ENCODE measurements at places on chromosomes 7 and 10. TPM values are rescaled to one million over a fixed set of nuclear protein-coding genes. Genes with fewer than 3 reads are reported as not detected.
A peak's percentile ranks its signal among the peaks of the same experiment; 100 is the strongest.

DNA sequence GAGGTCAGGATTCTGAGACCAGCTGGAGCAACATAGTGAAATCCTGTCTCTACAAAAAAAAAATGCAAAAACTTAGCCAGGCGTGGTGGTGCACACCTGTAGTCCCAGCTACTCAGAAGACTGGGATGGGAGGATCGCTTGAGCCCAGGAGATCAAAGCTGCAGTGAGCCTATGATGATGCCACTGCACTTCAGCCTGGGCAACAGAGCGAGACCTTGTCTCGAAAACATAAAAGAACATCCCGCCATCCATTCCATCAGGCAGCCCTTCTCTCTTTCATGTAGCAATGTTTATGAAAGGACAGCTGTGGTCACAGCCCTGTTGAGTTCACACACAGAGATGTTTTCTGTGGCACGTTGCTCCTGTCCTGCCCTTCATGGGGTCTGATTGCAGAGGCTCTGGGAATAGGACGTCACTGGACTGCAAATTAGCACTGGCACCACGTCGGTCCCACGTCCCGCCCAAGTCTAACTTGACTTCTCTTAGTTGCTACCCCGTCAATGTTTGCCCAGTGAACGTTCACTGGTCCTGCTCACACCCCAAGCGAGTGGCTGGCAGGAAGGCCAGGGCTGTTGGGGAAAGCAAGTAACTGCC is 64.5 kb upstream of the MYL10 start:
- no peak overlapping the region for H3K27ac ChIP-seq
- H3K27me3 ChIP-seq, result no peaks in the 10 kb centered on the region
- no peak overlapping the region for H3K4me3 ChIP-seq
- peaks cover 3% of the 10 kb centered on the region for H3K4me1 ChIP-seq

- no peak overlapping the region for H3K4me3 ChIP-seq
- DNase-seq, result no peak
Observed at GRCh38 chr10:109996225-109996624, 11.6 kb upstream of the ADD3 start.

DNA sequence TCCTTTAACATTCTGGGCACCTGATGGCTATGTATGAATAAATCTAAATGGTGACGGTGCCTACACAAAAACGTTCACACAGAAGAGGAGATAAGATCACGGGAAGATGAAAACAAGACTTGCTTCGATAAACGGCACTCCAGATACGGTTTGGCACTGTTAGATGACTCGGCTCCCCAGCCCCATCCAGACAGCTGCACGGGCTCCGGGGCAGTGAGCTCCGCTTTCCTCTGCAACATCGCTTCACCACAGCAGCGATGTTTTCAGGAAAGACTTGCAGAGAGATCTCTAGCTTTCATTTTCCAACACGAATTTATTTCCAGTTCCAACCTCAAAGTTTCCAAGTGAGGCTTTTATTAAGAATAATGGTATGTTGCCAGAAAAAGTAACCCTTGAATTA is 132.1 kb downstream of the KLF6 start:
- no peaks in the 10 kb centered on the region for H3K27me3 ChIP-seq
- H3K4me1 ChIP-seq, result no peaks in the 10 kb centered on the region
- H3K27ac ChIP-seq, result no peak overlapping the region
- no peak overlapping the region for H3K4me3 ChIP-seq
- DNase-seq, result peak; percentile 27

Gene SAP25
- total RNA-seq, result 0.69 TPM

DNA sequence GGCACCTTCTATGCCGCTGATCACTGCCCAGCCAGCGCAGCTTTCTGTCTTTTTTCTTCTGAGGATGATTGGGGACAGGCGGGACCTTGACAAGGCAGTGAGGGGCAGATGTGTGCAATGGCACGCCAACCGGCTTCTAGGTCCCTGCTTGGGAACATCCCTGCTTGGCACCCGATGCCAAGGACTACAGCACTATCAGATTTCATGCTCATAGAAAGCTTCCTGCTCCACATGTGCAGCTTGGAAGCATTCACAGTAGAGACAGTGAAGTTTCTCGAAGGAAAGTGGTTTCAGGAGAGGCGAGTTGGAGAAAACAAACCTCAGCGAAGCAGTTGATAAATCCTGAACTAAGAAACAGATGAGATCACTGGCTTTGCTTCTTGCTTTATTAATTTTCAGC is 267.5 kb upstream of the HABP2 start:
- H3K36me3 ChIP-seq, result no peaks in the 10 kb centered on the region
- no peaks in the 10 kb centered on the region for H3K27me3 ChIP-seq
- H3K27ac ChIP-seq, result no peak overlapping the region

Gene KIF5B
- 103 TPM for total RNA-seq

- H3K36me3 ChIP-seq, result no peaks in the 10 kb centered on the region
- no peak overlapping the region for H3K4me3 ChIP-seq
- H3K4me1 ChIP-seq, result no peaks in the 10 kb centered on the region
Observed at GRCh38 chr10:91642831-91643692, 10.2 kb upstream of the PPP1R3C start.

Gene TUBB8
- total RNA-seq, result not detected

GRCh38 chr10:124176349-124177179 is 83.2 kb upstream of the CHST15 start:
- H3K27ac ChIP-seq, result no peak overlapping the region
- H3K27me3 ChIP-seq, result no peaks in the 10 kb centered on the region
- no peaks in the 10 kb centered on the region for H3K36me3 ChIP-seq
- no peak for DNase-seq
- no peaks in the 10 kb centered on the region for H3K4me1 ChIP-seq

DNA sequence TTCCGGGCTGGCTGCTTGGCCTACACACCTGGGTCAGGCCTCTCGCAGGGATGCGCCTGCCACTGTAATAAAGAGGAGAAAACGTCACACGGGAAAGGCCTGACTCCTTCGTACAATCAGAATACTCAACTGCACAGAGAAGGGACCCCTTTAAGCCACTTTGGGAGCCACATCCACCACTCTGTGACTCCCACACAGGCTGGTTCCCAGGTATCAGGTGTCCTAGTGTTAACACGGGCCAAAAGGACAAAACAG is 5.8 kb upstream of the ZNF736 start:
- DNase-seq, result no peak
- peak overlapping the region; percentile 94 for H3K27ac ChIP-seq
- no peaks in the 10 kb centered on the region for H3K36me3 ChIP-seq
- H3K4me1 ChIP-seq, result no peaks in the 10 kb centered on the region
- H3K4me3 ChIP-seq, result peak overlapping the region; percentile 51

GRCh38 chr10:127787873-127788272 is 50.9 kb downstream of the FOXI2 start:
- H3K27ac ChIP-seq, result no peak overlapping the region
- no peak overlapping the region for H3K4me3 ChIP-seq
- H3K36me3 ChIP-seq, result no peaks in the 10 kb centered on the region
- no peaks in the 10 kb centered on the region for H3K4me1 ChIP-seq
- H3K27me3 ChIP-seq, result no peaks in the 10 kb centered on the region
- DNase-seq, result no peak

GRCh38 chr10:26485150-26485941 is 47.2 kb downstream of the APBB1IP start:
- H3K4me1 ChIP-seq, result no peaks in the 10 kb centered on the region
- no peak for DNase-seq
- H3K27ac ChIP-seq, result peak overlapping the region; percentile 92
- no peaks in the 10 kb centered on the region for H3K36me3 ChIP-seq
- H3K4me3 ChIP-seq, result no peak overlapping the region
- H3K27me3 ChIP-seq, result no peaks in the 10 kb centered on the region

GRCh38 chr10:78898341-78899097 is 170.2 kb upstream of the ZMIZ1 start:
- no peak for DNase-seq
- H3K4me1 ChIP-seq, result no peaks in the 10 kb centered on the region
- no peak overlapping the region for H3K4me3 ChIP-seq
- no peaks in the 10 kb centered on the region for H3K27me3 ChIP-seq

Gene PDE6C
- not detected for total RNA-seq

GRCh38 chr10:18297659-18298058 is 157.4 kb downstream of the CACNB2 start:
- H3K36me3 ChIP-seq, result no peaks in the 10 kb centered on the region
- H3K27ac ChIP-seq, result no peak overlapping the region
- DNase-seq, result no peak

DNA sequence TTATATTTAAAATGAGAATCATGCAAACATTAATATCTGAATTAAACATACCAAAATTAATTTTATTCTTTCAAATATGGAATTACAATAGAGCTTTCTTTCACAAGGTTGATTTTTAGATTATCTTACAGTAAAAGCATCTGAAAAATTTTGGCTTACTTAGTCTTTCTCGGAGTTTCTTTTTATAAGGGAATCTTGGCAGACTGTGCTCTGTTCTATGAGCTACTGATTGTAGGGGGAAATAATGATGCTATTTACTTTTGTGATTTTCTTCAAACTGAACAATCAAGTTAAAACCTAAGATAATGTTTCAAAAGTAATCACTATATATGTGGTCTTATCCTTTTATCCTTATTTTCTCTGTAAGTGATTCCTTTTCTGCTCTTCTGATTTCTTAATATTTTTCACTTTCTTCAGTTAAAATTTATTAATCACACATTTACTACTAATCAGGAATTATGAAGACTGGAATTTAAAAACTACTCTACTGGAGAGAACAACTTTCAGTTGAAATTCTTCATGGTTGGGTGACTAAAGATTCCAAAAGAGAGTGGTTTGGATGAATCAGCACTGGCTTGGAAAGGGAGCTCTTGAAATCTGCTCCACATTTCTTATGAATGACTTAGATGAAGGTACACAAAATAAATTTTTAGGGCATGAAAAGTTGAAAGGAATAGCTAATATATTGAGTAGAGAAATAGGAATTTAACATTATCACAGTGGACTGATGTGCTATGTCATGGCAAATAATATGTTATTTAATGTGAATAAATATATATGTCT is 103.9 kb downstream of the PPP1R9A start:
- DNase-seq, result no peak
- no peaks in the 10 kb centered on the region for H3K27me3 ChIP-seq
- no peaks in the 10 kb centered on the region for H3K36me3 ChIP-seq
- no peak overlapping the region for H3K4me3 ChIP-seq
- no peaks in the 10 kb centered on the region for H3K4me1 ChIP-seq

Gene PRF1
- total RNA-seq, result 8.7 TPM

Gene PLAU
- 5.9 TPM for total RNA-seq

GRCh38 chr10:12949248-12949647 is 52.3 kb downstream of the CCDC3 start:
- DNase-seq, result no peak
- no peak overlapping the region for H3K27ac ChIP-seq
- H3K36me3 ChIP-seq, result no peaks in the 10 kb centered on the region
- H3K4me1 ChIP-seq, result no peaks in the 10 kb centered on the region

Gene EEPD1
- 12.3 TPM for total RNA-seq

Gene SERPINE1
- 9.1 TPM for total RNA-seq

GRCh38 chr10:50396491-50397311 is 145.4 kb upstream of the ASAH2 start:
- H3K27me3 ChIP-seq, result no peaks in the 10 kb centered on the region
- no peak for DNase-seq
- H3K27ac ChIP-seq, result no peak overlapping the region
- no peaks in the 10 kb centered on the region for H3K4me1 ChIP-seq

Gene LIPF
- total RNA-seq, result not detected

GRCh38 chr7:32462977-32463376 is 27.2 kb downstream of the LSM5 start:
- no peak for DNase-seq
- H3K4me3 ChIP-seq, result no peak overlapping the region
- H3K27me3 ChIP-seq, result no peaks in the 10 kb centered on the region
- no peak overlapping the region for H3K27ac ChIP-seq
- no peaks in the 10 kb centered on the region for H3K4me1 ChIP-seq

DNA sequence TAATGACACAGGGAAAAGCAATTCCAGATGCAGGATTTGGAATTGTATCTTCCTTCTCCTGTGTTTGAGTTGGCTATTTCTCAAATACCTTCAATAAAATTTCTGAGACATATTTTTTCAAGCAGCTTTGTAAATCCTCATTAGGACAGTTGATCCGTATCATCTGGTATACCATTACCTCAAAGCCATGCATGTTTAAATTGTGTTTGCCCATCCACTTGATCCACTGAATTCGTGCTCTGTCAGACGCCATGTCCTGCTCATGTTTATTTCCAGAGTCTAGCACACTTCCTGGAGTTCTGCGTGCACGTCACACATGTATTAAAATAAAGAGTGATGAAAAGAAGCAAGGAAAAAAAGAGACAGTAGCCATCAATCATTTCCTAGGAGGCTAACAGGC is 141.8 kb upstream of the CDC14C start:
- no peaks in the 10 kb centered on the region for H3K36me3 ChIP-seq
- H3K4me3 ChIP-seq, result no peak overlapping the region
- H3K4me1 ChIP-seq, result no peaks in the 10 kb centered on the region
- DNase-seq, result no peak
- H3K27ac ChIP-seq, result no peak overlapping the region
- no peaks in the 10 kb centered on the region for H3K27me3 ChIP-seq

Gene MLXIPL
- 1.9 TPM for total RNA-seq

DNA sequence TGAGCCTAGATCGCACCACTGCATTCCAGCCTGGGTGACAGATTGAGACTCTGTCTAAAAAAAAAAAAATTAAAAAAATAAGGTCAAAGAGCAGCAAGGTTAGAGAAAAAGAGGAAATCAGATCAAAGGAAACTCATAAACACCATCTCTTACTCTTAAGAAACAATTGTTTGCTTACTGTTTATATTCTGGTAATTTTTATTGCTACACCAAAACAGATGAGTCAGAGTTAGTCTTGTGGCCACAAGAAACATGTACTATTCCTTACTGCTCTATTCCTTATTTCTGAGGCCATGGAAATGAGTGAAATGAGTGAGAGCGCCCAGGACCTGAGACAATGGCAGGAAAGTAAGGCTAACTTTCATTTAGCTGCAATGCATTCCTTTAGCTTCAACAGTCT is 387.3 kb downstream of the HPSE2 start:
- no peaks in the 10 kb centered on the region for H3K4me1 ChIP-seq
- DNase-seq, result no peak
- H3K36me3 ChIP-seq, result no peaks in the 10 kb centered on the region
- H3K4me3 ChIP-seq, result no peak overlapping the region
- no peak overlapping the region for H3K27ac ChIP-seq

Gene DNAH11
- total RNA-seq, result 2.8 TPM

DNA sequence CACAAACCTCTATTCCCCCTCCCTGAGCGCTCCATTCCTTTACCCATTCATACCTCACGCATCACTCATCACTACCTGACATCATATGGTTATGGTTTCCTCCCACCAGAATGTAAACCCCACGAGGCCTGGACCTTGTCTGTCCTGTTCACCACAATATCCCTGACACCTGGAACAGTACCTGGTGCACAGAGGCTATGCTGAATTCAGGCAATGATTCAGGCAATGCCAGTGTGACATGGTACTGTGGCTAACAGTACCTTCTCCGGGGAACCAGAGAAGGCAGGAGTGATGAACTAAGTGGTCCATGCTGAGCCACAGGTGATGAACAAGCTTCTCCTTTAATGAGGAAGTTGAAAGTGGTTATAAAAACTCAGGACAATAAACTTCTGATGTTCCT is 202.5 kb upstream of the PLXNA4 start:
- no peak overlapping the region for H3K27ac ChIP-seq
- no peak overlapping the region for H3K4me3 ChIP-seq
- no peaks in the 10 kb centered on the region for H3K4me1 ChIP-seq

Gene KIAA1217
- total RNA-seq, result 3.8 TPM

Gene TRPV6
- total RNA-seq, result not detected

Gene ACSL5
- total RNA-seq, result 30.6 TPM

Gene FGL2
- total RNA-seq, result 5.9 TPM
